Kasumi-1 (cell line): ENCODE measurements at places on chromosomes 12 and 14.

DNA sequence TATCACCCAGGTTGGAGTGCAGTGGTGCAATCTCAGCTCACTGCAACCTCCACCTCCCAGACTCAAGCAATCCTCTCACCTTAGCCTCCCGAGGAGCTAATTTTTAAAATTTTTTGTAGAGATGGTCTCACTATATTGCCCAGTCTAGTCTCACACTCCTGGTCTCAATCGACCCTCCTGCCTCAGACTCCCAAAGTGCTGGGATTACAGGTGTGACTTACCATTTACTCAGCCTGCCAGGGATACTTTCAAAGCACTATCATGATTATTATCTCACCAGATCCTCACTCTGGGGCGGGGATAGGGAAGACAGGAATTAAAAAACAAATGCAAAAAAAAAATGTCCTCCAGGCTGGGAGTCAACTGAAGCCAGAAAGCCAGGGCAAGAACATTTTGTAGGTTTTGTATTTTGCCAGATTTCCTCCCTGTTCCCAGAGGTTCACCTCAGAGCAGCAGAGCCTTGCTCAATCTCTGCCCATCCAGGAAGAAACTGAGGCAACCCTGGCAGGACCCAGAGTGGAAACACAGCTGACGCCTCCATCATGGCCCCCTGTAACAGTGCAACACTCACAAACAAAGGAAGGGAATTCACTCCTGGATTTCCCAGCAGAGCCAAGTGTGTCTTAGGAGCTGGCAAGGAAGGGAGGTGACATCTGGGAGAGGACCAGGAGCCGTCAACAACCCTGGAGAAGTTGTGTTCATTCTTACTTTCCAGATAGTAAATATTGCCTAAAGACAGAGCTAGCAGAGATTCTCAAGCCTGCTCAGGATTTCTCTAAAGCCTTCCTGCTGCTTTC is 73.9 kb downstream of the IRF2BPL start:
- DNase-seq, result no peak

DNA sequence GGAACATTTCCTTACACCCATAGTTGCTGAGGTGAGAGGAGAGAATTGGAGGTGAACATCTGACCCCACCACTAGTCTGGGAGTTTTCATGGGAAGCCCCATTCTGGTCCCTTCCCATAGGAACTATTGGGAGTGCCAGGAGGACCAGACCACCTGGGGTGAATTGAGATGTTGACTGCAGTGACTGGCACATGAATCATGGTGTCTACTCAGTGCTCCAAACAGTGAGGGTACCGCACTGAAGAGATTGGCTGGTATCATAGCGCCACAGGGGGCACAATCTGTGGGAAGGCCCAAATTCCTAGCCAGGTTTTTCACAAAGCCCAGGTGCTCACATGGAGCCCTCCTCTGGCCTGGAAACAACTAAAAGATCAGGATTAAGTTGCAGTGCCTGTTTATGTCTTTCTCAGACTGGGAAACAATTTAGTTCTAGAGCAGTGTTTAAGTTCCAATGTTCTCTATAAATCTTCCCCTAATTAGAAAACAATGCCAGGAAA is 3.7 kb upstream of the RNASE9 start:
- no peak for DNase-seq

DNA sequence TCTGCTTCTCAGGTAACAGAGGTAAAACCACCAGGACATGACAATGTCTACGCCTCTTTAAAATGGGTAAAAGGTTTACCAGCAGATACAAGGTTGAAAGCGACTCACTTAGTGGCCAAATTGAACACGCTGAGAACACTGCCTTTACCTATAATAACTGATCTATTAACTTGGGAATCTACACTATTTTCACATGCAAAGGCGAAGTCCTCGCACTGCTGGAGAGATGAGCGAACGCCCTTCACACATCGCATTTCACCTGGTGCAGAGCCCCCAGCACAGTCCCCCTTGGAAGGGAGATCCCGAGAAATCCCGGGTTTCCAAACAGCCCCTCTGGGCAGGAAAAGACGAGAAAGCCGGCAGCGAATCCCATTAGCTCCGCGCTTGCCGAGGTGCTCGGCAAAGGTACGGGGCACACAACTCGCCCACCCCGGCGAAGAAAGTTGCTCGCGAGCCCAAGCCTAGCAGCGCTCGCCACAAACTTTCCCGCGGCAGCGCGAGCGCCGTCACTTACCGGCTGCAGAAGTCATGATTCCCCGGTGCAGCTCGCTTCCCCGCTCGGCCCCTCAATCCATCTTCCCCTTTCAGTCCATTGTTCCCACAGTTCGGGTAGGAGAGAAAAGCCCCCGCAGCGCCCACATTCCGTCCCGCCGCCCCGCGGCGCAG is 423 bp downstream of the FGD6 start:
- DNase-seq, result no peak

DNA sequence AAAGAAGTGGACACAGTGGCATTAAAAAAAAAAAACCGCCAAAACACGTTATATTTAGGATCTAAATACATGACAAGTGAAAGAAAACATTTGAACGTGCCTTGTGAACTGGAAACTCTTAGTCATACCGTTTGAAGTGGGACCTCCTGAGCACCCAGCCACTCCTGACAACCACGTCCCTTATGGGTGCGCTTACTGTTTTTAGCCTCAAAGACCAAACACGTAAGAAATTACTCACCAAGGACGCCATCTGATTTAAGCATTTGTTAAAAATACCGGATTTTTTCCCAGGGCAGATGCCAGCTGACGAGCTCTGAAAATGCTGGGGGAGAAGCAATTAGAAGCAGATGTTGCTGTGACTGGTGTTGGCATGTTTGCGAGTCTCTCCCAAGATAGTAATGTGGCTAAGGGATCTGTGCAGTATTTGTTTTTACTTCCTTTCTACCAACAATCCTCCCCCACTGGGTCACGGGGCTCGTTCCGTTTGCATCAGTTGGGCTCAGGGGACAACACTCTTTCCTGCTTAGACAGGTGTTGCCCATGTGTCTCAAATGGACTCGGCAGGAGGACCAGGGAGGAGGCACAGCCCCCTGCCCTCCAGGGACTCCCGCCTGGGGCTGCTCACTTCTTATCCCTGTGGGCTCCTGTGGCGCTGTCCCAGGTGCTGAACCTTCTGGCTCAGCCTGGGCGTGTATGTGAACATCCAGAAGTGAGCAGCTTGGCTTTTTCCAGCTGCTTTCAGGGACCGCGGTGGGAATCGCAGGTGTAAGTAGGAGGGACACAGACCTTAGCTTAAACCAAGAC is 101.0 kb downstream of the BEGAIN start:
- peak; percentile 49 for DNase-seq

- no peak for DNase-seq
Measured at GRCh38 chr12:119802472-119802871, 74.6 kb downstream of the CIT start.

GRCh38 chr14:93099196-93099595 is 16.5 kb downstream of the ITPK1 start:
- no peak for DNase-seq

DNA sequence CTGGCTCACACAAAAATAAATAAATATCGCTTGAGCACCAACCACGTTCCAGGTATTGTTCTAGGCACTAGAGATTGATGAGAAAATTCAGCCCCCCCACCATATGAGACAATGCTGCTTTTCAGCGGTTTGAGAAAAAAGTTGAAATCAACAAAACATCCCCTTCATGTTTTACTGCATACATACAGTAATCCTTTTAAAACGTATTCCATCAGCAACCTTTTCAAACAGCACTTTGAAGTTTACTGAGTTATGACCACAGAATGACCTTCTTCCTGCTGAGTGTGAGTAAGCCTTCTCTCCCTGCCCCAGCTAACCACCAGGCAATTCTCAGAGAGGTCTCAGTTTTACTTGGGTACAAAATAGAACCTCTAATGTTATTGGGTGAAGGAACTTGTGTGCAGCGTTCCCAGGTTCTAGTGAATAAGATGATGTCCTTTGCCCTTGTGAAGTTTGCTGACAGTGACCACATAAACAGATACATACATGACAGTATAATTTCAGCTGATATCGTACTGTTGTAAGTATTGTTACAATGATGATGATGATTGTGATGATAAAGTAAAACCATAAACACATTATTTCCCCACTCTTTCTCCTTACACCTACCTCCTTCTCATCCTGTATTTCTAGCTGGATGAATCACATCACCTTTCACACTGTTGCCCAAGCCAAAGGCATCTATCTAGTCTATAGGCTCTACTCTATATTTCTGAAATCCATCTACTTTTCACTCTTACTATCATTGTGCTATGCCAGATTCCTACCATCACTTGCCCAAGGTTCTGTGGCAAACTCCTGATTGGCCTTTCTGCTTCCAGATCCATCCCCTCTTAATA is 124.4 kb upstream of the KRR1 start:
- peak; percentile 21 for DNase-seq

DNA sequence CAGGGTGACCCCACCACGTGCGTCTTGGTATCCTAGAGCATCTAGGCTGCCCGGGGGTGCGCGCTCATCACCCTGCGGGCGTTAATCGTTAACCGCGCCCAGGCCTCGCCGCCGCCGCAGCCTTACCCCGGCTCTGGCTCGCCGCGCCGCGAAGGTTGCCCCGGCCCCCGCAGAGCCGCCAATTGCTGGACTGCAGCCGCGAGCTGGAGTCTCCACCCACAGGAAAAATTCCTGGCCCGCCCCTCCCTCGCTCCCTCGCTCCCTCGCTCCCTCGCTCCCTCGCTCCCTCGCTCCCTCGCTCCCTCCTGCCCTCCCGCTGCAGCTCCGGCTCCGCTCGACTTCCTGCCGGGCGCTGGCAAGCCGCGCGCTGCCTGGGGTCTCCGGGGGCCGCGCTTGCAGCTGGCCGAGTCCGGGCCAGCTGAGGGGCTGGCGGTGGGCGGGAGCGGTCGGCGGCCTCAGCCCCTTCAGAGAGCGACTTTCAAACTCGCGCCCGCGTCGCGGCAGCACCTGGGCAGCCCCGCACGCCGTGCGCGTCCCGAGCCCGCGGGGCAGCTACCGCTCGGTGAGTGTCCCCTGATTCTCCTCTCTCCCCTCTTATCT is at the start of gene PLEKHG3:
PLEKHG3 (plus strand) TSS at position 282 of the 600 bp plus-strand sequence. CDS start 23,208 bp downstream, outside the sequence.
- DNase-seq, result no peak

DNA sequence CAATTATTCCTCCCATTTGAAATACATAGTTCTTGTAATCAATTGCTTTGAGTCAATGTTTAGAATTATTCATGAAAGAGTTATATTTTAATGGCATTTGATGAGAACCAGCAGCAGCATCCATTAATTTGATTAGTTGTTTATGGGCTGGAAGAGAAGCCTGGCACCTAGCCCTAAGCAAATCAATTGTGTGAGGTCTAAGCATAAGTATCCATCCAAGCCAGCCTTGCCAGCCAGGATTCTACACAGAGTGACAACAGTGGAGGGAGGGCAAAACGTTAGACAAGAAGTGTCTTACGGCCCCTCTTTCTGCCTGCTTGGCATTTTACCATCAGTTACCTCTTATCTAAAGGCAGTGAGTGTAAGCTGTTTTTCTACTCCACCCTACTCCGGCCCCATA is 478.5 kb downstream of the NELL2 start:
- no peak for DNase-seq
